ENCODE measurements at places on chromosomes 4 and X.

- no peak for DNase-seq
Measured at GRCh38 chr4:5203309-5203992, 152.2 kb downstream of the STK32B start.

DNA sequence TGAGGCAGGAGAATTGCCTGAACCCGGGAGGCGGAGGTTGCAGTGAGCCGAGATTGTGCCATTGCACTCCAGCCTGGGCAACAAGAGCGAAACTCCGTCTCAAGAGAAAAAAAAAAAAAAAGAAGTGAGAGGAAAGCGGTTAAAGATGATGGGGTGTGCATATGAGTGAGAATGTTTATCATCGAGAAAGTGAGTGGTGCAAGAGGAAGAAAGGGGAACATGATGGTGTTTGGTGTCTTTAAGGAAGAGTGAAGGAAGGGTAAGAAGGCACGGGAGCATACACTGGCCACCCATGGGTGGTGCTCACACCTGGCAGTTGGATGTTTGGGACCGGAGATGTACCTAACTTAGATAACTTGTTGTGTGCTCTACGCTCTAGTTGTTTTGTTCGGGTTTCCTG, 62.2 kb downstream of the STOX2 start:
- no peak for DNase-seq

GRCh38 chr4:116070283-116070682, 956.9 kb upstream of the NDST4 start:
- DNase-seq: no peak

- DNase-seq: no peak
Measured at GRCh38 chr4:6155996-6156750, 44.2 kb downstream of the JAKMIP1 start.

GRCh38 chr4:5772528-5773270, 61.7 kb downstream of the EVC start:
- DNase-seq: no peak

DNA sequence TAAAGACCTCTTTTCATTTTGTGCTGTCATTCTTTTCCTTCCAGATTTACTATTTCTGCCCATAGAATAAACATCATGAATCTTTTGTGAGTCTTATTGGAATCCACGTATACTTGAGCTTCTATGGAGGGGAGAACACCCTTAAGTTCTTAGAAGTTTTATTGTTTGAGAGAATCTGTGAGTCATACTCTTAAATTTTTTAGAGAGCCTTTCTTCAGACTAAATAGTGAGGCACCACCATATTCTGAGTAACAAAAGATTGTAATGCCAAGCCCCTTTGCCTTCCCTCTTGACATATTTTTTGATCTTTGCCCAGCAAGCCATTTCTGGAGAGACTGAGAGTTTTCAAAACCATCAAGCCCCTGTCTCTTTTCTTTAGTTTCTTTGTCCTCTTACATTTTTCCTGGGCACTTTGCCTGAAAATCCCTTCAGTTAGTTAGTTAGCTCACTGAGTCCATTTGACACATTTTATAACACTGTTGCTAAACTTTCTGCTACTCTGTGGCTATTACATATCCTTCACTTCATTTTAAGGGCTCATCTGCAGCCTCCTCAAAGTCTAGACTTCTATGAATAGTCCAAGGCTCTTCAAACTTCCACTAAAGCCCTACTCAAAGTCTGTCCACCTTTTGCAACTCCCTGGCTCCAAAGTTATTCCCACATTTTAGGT, 65.3 kb upstream of the NDUFC1 start:
- no peak for DNase-seq

GRCh38 chr4:21387683-21388082, 560.9 kb downstream of the KCNIP4 start:
- DNase-seq: no peak

- DNase-seq: no peak
Measured at GRCh38 chrX:55201930-55202579, 18.1 kb upstream of the PAGE5 start.

- DNase-seq: no peak
Measured at GRCh38 chrX:153517946-153518834, 748 bp downstream of the ATP2B3 start.

Data from activated naive CD4-positive, alpha-beta T cell treated with Interleukin-2 at 50 U/mL for 16 hours (primary cell).